Activated CD8-positive, alpha-beta memory T cell treated with anti-CD3 and anti-CD28 coated beads, Interleukin-2, amount 50 U/mL, for 4 hours (primary cell): ENCODE measurements at places on chromosomes 2 and 18.

DNA sequence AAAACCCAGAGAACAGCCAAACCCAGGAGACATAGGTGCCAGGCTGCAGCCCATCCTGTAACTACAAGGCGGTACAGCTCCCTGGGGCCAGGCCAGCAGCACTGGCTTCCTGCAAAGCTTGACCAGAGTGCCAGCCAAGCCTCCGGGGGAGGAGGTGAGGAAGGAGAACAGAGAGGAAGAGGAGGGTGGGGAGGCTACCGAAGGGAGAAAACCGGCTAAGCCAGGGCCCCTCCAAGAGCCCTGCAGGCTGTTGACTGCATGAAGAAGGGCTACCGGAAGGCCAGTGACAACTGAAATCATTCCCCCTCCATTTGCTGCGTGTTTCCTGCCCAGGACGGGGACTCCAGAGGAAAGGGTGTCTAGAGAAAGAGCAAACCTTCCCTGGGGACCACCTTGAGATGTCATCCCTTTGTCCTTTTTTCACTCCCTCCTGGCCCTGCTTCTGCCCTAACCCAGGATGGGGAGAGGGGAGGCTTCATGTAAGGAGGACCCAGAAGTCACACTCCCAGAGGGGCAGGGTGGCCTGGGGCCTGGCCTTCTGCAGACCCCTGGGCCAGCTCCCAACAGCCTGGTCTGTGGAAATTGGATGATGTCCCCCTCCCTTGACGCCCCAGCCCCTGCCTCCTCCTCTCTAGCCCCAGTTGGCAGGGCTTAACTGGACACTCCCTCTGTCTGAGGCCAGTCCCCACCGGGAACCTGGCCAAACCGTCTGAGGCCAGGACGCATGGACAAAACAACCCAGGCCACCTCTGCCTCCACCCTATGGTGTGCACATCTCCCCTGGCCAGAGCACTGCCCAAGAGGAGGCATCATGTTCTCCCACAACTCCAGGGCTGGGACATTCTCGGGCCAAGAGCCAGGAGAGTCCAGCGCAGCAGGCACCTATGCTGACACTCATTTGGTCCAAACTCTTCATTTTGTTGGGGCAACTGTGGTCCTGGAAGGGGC is 207.8 kb downstream of the CYP26B1 start:
- DNase-seq, result no peak

GRCh38 chr18:6376433-6377229 is 38.1 kb downstream of the L3MBTL4 start:
- DNase-seq, result no peak

- no peak for DNase-seq
Measured at GRCh38 chr2:227006189-227006897, 157.7 kb downstream of the COL4A4 start.

DNA sequence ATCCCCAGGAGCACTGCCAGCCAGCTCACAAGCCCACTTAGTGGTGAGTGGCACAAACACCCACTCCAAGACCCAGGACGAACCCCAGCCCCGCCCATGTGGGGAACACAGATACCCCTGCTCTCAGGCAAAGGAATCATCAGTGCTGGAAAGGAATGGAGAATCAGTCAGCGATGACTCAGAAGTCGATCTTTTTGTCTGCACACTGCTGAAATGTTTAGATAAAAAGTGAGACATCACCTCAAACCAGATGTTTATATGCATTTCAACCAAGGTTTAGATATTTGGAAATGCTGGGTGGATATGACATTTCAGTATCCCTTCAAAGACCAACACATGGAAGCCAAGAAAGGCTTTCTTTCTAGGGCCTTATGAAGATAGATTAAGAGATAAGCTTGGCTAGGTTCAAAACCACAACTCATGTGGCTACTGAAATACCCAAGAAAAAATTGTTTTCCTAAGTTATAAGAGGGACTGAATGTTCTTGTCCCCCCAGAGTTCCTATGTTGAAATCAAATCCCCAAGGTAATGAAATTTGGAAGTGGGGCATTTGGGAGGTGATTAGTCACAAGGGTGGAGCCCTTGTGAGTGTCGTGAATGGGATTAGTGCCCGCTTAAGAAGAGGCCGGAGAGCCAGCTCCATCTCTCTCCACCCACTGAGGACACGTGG is 43.7 kb downstream of the POU3F3 start:
- no peak for DNase-seq

- no peak for DNase-seq
Measured at GRCh38 chr2:20057268-20057667, 5.8 kb upstream of the LAPTM4A start.

GRCh38 chr2:234989183-234989701 is 37.4 kb downstream of the SH3BP4 start:
- DNase-seq, result no peak

DNA sequence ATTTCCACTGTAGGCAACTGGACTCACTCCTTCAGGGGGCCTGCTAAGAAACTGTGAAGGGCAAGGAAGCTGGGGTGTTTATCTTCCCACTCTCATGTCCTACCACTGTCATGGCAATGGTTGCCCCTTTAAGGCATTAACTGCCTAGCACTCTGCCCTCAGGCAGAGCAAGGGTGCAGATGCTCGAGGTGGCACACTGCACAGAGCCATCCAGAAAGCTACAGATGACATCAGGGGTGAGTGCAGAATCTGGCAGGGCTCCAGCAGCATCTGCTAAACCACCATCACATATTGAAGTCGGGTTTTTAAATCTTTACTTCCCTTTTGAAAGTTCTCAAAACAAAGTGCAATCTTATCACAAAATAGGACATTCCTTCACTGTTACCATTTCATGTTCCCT is 75.4 kb downstream of the RAPGEF4 start:
- no peak for DNase-seq

- DNase-seq, result no peak
Measured at GRCh38 chr2:168394262-168394661, 61.8 kb upstream of the CERS6 start.

DNA sequence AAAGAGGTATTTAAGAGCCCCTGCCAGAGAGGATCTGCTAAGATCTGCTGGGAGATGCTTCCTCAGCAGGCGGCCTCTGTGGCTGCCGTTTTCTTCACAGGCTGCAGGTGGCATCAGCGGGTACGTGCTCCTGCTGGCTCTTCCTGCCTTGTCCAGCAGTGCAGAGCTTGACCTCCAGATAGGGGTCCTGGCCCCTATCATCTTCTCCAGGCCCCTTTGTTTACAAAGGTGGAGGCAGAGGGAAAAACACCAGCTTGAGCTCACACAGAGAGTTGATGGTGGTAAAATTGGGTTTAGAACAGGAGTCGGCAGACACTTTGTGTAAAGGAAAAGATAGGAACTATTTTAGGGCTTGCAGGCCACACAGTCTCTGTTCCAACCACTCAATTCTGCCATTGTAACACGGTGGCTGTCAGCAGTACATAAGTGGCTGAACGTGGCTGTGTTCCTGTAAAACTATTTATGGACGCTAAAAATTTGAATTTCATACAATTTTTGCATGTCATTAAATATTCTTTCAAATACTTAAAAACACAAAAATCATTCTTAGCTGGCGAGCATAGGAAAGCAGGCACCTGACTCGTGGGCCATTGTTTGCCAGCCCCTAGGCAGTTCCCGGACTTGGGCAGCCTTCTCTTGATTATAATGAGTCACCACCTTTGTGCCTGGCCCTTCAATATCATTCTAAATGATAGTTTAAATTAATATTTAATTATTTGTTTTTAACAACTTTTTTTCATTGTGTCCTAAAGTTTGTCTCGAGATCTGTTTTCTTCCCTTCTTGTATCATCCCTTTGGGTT is 98.2 kb upstream of the B3GNT7 start:
- peak; percentile 19 for DNase-seq

GRCh38 chr2:29209551-29209950 is 94.3 kb downstream of the CLIP4 start:
- DNase-seq, result no peak

DNA sequence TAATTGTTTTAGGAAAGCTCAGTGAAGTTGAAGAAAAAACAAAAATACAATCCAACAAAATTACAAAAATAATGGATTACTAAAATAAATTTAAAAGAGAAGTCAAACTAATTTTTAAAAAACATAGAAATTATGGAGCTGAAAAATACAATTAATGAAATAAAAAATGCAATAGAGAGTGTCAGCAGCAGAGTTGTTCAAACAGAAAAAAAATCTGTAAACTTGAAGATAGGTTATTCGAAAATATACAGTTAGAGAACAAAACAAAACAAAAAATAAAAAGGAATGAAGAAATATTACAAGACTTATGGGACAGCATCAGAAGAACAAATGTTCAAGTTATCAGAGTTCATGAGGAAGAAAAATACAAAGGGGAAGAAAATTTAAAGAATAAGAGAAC is 114.7 kb downstream of the GULP1 start:
- DNase-seq, result no peak

- no peak for DNase-seq
Measured at GRCh38 chr2:186894478-186894877, 45.5 kb upstream of the ZSWIM2 start.

DNA sequence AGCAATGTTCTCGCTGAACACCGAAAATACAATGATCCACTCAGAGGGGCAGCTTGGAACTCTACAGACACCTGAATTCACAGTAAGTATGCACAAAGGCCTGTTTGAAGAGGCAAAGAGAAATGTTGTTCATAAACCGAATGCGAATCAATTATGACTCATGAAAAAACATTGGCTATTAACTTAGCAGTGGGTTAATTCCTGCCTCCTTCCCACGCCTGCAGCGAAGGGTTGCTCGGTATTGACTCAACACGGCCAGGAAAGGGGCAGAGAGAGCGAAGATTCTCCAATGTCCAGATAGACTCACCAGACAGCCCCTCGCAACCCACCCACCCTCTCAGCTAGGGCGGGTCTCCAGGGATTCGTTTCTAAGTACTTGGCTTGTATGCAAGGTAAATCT is 9.4 kb downstream of the CRACDL start:
- no peak for DNase-seq

GRCh38 chr2:31037058-31037457 is 101.2 kb downstream of the GALNT14 start:
- DNase-seq, result no peak
